Stimulated activated naive B cell treated with anti-CD40 and anti-IgM and Interleukin-4, amounts not matched to agents 10 μg/mL and 1 μg/mL and 100 μg/mL, for 72 hours (primary cell): ENCODE measurements at places on chromosomes 1 and 21.

DNA sequence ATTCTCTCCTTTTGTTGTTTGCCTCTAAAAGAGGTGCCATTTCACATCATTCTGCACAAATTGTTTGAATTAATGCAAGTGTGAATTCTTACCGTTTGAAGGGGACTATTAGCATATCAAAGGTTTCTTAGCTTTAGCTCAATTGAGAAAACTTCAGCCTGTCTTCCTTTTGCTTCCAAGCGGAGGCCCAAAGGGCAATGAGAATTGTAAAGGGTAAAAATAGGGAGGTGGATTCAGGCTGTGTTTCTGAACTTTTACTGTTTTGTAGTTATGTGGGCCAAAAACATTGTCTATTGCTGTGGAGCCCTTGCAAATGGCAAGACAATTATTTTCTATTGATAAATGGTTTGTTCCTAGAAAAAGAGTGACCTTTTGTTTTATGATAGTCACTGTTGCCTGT is 3.6 kb downstream of the ADGRL2 start:
- no peak for DNase-seq

DNA sequence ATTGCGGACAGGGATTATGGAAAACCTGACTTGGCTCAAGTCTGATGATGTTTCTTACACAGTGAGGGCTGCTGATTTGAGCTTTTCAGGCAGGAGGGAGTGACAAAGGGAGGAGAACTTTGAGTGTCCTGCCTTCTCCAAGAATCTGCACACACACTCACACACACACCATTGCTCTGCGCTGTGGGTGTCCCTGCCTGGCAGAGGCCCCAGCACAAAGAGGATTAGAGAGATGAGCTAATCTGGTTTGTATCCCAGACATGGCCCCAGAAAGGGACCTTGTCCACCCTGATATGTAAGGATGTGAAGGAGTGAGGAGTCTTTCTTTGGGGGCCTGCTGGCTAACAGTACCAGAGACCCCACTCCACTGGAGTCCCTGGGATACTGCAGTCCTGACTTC is 5.9 kb upstream of the WNT2B start:
- no peak for DNase-seq

DNA sequence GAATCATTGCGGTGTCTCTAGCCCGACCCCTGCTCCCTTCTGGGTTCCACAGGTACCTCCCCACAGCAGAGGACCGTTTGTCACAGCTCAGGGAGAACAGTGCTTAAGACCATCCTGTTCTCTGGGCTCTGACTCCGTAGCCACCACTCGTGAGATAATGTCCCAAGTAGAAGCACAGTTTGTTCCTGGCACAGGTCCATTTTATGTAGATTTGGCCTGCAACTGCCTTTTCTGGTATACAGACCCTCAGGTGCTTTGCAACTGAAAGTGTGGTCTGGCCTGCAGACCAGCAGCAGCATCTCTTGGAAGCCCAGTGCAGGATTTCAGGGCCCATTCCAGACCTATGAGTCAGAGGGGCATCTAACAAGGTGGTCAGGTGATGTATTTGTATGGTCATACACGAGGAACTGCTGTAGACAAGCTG is 28.4 kb upstream of the TMEM125 start:
- DNase-seq, result no peak

DNA sequence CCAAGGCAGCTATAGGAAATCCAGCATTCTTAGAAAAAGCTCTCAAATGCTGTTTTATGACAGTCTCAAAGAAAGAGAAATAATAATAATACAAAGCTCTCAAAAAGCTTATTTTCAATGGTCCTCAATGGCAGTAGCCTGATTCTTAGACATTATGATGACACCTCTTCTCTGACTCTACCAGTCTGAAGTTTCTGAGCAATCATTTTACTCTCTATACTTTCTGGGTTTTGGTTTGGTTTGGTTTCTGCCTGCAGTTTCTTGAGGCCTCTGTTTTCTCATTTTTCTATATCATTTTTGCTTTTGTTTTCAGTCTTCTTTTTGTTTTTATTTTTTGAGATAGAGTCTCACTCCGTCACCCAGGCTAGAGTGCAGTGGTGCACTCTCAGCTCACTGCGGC is 50.2 kb upstream of the TBX15 start:
- no peak for DNase-seq

DNA sequence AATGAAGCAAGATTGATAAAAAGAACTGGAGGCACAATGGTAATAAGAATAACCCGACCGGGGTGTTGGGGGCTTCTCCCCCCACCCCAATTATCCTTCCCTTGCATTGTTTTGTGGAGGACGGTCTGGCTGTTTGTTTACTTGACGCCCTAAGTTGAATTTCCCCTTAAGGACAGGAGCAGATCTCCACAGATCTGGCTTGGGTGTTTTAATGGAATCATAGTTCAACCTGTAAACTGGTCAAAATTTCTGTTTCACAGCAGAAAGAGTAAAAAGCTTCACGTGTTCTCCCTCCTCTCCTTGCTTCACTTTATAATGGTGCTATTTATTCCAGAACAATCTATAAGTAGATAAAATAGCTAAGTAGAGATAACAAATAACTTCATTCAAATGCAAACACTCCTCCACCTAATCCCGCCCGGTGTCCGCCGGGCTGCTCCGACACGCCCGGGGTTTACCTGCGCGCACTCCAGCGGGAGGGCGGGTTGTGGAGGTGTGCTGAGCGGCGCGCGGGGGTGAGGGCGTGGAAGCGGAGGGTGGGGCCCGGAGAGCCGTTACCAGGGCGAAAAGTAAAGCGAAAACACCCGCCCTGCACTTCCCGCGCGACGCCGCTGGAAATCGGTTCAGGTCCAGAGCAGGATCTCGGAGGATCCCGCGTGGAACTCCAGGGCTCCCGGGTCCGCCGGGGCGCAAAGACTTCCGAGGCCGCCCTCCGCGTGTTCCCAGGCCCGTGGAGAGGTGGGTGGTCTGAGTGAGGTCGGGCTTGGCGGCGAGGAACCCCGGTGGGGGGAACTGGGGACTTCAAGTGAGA is 2.0 kb upstream of the ATF3 start:
- peak; percentile 16 for DNase-seq
